ENCODE measurements at places on chromosomes 6 and 20.

DNA sequence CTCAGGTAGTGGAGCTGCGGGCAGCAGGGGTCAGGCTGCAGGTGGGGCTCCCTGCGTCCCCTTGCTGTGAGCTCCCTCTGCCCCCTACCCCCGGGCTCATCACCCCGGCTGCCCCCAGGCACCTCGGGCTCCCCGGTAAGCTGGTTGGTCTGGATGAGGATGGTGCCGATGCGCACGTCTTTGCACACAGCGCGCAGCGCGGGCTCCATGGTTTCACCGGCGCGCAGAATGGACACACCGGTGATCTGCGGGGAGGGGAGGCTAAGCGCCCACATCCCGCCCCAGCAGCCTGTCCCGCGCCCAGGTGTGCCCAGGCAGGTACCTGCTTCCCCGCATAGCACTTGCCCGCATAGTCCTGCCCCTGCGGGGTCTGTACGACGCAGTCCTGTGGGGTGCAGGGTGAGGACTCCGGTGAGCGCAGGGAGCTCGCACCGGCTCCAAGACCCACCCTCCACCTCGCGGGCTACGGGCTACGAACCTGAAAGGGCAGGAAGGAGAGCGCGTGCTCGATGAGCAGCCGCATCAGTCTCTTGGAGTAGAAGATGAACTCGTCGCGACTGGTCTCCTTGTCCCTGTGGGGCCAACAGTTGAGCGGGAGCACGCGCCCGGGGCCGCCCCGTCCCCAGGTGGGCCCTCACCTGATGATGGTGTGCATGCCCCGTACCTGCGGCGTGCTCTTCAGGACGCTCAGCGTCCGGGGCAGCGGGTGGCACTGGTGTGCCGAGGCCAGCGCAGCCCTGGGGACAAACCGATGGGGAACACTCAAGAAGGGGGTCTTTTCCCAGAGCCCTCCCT lies 15.5 kb downstream of the UCKL1 start:
- DNase-seq, result no peak

GRCh38 chr20:19232997-19233794 lies 20.8 kb downstream of the SLC24A3 start:
- DNase-seq, result no peak

GRCh38 chr6:16999491-17000436 lies 102.1 kb upstream of the STMND1 start:
- DNase-seq, result no peak

GRCh38 chr6:73030791-73031782 lies 194.2 kb downstream of the KHDC1L start:
- DNase-seq, result no peak

- DNase-seq, result no peak
Observed at GRCh38 chr6:16751251-16751946, 9.9 kb downstream of the ATXN1 start.

- no peak for DNase-seq
Observed at GRCh38 chr6:100452998-100453397, 11.7 kb downstream of the SIM1 start.

- DNase-seq, result no peak
Observed at GRCh38 chr20:62832212-62832922, 15.5 kb downstream of the COL9A3 start.

DNA sequence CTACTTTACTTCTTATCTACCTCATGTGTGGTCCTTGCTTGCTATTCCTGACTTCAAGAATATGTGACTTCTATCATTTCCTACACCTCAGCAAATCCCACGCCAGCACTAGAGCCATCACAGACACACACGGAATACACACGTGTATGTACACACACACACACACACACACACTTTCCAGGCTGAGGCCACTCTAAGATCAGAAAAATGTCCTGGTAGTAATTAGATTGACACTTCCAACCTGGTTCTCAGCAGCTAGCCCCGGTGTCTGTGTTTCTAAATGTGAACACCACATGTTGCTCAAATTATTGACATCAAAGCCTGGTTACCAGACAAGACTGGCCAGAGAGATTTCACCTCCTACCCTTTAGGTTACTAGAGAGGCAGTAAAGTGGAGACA lies 54.1 kb upstream of the SASH1 start:
- DNase-seq, result no peak

DNA sequence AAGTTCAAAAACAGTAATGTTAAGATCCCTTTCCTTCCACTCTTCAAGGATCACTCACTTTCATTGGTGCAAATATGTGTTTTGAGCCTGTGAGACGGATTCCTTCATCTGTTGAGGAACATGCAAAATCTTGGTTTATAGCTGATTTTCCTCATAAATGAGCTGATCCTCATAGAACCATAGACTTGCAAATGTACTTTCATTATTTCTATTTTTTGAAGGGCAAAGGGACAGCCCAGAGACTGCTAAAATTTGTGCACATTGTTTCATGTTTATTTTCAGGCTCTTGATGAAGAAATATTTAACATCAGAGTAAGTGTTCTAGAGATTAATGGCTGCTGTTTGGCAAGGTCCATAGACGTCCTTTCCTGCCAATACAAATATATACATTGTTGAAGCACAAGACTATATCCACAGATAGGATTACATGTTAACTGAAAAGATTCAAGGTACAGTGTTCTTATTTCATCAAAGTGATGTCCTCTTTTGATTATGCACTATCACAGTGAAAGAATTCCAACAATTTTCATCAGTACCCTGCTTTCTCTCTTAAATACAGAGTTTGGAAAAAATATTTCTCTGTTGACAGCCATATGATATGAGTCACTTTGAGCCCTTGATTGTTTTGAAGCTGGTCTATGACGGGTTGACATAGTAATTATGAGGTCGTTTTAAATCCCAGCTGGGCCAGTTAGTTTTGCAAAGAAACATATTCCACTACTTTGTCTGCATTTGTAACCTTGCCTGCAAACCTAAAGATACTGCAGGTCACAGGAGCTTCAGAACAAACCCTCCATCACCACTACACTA lies 95.7 kb downstream of the FILIP1 start:
- DNase-seq, result no peak

GRCh38 chr6:159836718-159837490 lies 36.8 kb downstream of the PNLDC1 start:
- DNase-seq, result no peak

GRCh38 chr6:119453242-119454200 lies 104.0 kb upstream of the MAN1A1 start:
- DNase-seq, result no peak

DNA sequence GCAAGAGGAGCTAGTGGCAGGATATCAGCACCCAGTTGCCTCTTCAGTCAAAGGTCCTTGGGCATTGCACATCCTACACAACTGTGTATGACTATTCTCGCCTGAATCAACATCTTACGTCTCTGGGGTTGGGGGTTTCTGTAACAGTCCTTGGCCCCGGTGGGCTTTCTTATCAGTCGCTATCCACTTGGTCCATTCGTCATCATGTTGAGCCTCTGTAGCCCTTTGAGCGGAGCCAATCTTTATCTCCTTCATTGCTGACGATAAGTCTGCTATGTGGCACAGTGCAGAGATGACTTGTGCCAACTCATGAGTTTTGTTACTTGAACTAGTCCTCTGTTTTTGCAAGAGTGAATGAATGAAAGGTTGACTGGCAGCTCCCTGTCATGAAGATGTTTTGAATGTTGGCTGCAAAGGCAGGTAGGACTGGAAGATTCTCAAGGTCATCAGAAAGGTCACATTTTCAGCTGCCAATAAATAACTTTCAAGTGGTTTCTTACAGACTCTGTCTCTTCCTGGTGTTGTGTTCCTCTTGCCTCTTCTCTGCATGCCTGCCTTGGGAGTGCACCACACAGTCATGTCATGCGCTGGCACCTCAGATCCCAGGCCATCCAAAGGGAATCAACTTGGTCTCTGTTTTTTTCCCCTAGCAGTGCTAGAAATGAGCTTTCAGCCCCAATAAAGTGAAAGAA lies 238.9 kb downstream of the SLC24A3 start:
- no peak for DNase-seq

DNA sequence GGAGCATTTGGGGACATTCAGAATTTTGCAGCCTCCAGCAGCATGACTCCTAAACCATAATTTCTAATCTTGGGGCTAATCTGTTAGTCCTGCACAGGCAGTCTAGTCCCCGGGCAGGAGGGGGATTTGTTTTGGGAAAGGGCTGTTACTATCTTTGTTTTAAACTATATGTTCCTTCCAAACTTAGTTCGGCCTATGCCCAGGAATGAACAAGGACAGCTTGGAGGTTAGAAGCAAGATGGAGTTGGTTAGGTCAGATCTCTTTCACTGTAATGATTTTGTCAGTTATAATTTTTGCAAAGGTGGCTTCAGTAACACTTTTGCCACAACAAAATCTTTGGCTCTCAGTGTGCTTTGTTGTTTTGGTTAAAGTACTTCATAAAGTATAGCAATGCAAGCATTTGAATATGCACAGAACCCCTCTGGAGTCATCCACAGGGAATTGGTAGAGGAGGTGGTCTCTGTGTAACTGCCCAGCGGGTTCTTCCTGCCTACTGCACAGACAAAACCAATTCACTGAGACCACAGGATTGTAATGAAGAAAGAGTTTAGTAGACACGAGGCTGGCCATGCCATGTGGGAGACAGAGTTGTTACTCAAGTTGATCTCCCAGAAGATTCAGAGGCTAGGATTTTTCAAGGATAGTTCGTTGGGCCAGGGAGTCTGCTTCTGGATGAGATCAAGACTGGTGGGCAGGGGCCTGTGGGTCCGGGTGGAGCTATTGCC lies 224.1 kb upstream of the MYLIP start:
- no peak for DNase-seq
